ENCODE measurements at places on chromosomes 16 and 17.

GRCh38 chr17:11023639-11024479, 186.0 kb upstream of the PIRT start:
- no peak for DNase-seq

DNA sequence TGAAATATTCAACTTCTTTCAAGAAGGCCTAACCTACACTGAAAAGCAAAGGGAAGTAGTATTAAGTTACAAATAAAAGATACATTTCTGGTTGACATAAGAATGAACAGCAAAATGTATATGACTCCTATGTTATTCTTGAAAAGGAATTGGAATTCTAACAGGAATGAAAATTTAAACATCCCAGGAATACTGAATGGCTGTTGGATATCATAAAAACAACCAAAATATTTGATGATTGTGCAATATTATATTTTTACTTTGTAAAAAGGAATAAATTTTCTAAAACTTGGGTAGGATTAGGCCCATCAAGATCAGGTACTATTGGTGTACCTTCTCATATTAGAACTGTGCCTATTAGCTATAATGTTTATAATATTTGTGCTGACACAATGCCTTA, 50.0 kb downstream of the CYB5B start:
- DNase-seq = no peak

DNA sequence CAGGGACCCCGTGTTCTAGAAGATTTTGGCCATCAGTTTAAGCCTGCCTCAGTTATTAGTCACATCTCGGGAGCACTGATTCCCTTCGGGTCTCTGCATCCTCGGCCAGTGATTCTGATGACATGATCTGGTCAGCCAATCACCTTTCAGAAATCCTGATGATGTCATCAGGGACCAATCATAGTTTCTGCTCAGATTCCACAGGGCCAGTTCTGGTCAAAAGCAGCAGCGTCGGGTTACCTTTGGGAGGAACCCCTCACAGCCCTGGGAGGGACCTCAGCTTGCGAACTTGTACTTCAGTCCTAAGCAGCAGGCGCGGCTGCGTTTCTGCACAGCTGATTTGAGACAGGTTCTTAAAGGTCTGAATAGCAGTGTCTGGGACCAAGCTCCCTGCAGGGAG, 13.9 kb downstream of the KDM8 start:
- DNase-seq = no peak

DNA sequence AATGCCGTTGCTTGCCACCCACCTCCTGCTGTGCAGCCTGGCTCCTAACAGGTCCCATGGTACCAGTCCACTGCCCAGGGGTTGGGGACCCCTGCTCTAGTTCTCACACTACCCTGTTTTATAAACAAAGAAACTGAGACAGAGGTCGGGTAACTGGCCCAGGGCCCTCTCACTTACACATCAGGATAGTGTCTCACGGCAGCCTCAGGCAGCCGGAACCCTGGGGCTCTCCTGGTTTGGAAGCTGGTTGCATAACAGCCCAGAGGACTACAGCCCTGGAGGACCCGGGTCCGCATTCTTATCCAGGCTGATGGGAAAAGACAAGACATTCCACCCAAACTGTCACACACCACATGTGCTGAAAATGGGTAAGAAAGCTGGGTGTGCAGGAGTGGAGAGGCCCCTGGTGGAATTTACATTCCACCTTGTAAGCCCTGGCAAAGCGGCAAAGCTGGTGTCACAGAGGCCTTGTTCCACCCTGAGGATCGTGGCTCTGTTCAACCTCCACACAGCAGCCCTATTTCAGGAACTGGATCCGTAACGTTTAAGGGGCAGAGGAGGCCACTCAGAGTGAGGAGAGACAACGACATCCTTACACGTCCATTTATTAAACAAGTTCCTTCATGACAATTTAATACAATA, 9.8 kb downstream of the CMTM3 start:
- no peak for DNase-seq

DNA sequence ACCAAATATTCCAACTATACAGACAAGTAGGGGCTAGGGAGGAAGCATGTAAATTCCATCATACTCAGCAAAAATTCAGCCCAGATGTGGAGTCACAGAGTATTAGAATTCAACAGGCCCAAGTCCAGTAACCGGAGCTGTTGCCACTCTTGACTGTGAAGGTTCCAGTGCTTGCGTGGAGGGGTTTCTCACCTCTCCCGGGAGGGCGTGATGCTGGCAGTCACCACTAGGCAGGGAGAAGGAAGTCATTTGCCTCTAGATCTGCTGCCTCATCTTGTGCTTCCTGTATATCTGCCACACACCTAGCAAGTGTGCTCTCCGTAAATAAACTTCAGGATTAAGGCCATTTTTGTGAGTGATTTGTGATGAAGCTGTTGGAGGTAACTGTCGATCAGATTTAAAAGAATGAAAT, 1.0 kb upstream of the CKLF start:
- no peak for DNase-seq

GRCh38 chr17:38533241-38533640, 72.5 kb downstream of the SRCIN1 start:
- no peak for DNase-seq

GRCh38 chr16:22630242-22630641, 119.6 kb downstream of the NPIPB5 start:
- DNase-seq = no peak

GRCh38 chr16:80899809-80900592, 95.6 kb upstream of the CDYL2 start:
- no peak for DNase-seq

DNA sequence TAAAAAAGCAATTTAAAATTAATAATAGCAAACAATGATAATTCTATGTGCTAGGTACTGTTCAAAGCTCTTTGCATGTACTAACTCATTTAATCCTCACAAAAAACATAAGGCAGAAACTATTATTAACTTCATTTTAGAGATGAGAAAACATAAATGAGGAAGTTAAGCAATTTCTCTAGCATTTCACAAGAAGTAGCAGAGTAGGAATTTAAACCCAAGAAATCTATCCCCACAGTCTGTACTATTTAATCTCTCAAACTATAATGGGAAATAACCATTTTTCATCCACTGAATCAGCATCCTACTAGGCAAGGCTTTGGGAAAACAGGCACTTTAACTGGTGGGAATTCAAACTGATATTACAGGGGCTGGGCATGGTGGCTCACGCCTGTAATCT, 42.2 kb upstream of the INTS2 start:
- DNase-seq = no peak

DNA sequence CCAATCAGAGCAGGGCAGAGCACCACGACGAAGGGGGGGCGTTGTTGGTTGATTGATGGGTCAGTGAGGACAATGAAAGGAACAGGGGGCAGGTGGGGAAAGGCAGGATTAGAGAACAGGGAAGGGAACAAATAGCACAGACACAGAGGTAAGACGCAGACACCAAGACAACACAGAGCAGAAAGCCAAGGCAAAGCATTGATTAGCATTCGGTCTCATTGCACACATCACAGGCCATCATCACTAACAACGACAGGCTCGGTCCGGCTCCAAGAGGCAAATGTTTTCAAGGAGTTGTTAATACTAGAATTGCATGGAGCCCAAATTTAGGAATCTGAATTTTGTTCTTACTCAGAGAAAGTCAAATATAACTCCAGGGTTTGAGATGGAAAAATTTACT, 34.6 kb upstream of the TRAP1 start:
- DNase-seq = no peak

- no peak for DNase-seq
These were observed 857 bp downstream of the GOT2 start for GRCh38 chr16:58733248-58733670.

DNA sequence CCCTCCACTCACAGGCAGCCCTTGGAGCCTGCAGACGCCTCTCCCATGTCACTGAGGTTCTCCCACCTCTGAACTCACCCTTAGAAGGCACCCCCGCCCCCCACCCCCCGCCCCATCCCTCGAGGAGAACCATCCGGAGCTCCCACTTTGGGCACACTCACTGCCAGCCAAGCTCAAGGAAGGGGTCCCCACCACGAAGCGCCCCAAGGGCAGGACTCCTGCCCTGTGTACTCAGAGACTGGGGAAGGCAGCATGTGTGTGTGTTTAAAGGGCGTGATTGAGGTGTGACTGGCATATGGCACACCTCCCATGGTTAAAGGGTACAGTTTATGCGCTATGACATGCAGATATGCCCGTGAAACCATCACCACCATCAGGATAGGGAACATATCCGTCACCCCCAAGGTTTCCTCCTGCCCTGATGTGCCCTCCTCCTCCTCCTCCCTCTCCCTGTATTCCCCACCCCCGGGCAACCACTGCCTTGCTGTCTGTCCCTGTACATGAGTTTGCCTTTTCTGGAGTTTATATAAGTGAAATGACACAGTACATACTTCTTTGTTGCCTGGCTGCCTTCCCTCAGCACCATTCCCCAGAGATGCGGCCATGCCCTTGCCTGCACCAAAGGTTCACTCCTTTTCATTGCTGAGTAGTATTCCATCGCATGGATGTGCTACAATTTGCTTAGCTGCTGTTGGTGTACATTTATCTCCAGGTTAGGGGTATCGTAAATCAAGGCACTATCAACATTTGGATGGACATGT, 14.0 kb upstream of the RBFOX3 start:
- DNase-seq = no peak

DNA sequence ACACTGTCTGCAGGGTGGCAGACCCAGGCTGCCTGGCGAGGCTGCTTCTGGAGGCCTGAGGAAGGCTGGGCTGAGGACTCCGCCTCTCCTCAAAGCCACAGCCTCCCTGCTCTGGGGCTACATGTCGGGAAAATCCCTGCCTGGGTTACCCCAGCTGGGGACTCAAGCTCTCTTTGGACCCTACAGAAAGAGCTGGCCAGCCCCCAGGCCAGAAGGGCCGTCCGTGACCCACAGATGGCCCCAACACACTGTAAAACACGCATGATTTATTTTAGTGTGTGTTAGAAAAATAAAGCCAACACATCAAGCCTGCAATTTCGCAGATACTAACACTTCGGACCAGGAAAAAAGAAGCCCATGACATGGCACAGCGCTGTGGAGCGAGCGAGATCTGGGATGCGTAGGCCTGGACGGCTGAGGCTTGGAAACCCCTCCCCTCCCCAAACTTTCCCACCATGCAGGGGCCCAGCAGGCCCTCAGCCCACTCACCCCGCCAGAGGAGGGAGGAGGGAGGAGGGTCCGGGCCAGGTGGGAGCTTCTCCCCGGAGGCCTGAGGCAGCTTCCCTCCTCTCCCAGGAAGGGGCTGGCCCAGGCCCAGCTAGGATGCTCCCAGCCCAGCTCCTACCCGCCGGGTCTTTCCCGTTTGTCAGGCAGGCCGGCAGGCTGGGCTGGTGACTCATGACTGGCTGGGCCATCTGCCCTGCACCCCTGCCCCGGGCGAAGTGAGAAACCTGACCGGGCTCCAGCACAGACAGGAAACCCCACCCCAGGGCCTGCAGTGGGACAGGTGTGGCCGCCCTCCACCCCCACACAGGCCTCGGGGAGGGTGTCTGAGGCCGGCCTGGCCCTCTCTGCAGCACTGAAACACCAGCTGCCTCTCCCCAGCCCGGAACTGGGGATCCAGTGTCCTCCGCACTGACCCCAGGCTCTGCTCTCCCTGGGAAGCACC, 34.1 kb upstream of the SLC38A10 start:
- no peak for DNase-seq

DNA sequence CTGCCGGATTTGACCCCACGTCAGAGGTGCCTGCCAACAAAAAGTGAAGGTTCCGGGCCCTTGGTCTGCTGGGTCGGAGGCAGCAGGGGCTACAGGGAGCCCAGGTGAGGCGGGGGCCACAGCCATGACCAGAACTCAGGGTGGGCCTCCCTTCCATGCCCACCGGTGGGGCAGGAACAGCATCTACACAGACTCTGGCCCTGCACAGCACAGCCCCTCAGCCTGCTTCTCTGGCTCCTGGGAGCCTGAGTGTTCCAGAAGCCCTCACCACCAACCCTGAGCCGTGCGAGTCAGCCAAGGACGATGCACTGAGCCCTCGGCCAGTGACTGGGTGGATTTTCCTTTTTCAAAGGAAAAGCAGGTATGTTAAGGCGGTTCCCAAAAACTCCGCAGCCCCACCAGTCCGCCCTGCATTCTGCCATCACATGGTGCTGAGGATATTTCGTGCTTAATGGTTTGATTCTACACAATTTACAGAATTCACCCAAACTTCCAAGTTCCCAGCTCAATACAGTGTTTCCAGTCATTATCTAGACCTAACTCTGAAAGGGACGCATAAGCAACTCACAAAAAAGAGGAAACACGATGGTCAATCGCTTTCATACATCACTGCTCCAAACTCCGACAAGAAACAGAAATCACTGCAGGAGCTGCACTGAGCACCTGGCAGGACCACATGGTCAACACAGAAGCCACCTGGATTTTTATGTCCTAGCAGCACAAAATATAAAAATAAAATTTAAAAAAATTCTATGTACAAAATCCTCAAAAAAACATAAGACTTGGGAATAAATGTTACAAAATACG, 19.4 kb upstream of the C16orf95 start:
- no peak for DNase-seq

DNA sequence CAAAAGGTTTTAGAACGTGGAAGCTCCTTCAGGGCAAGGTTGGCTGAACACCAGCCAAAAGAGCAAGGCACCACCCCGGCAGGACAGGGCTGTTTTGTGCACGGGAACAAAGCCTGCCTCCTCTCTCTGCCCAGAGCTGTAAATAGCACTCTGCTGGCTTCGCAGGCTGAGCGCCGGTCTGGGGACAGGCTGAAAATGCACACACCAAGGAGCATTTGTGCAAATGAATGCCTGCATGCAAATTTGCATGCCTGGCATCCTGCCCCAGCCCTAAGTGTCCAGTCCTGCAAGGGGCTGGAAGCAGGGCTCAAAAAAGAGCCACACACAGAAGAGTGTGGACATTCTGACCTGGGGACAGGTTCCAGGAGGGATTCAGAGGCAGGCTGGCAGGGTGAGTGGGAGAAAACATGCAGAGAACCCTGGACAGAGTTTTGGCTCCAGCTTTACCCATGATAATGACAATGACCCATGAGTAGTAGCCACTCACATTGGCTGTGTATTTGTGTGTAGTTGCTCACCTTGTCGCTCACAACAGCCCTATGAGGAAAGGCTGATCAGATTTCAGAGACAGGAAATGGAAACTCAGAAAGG, 11.7 kb downstream of the ABAT start:
- no peak for DNase-seq

- DNase-seq = no peak
These were observed 80.9 kb upstream of the NLRP1 start for GRCh38 chr17:5665164-5665563.

- no peak for DNase-seq
These were observed 65.0 kb upstream of the TBX2 start for GRCh38 chr17:61334673-61335072.

- no peak for DNase-seq
These were observed 86.3 kb upstream of the TNRC6C start for GRCh38 chr17:77872199-77872598.

DNA sequence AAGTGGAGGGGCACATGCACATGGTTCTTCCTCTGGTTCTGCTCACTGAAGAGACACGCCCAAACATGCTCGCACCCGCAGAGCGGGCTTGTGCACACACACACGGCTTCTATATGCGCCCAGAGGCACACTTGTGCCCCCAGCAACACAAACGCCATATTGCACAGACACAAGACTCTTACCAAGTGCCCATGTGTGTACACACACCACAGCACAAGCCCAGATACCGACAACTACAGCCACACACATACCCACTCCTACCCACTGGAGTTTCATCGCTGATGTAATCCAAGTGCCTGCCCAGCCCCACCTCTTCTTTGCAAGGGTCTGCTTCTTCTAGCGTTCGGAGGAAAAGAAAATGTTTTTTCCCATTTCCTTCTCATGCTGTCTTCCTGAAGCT, 6.5 kb upstream of the PRR29 start:
- DNase-seq = no peak

GRCh38 chr17:40070709-40071312, 8.0 kb downstream of the THRA start:
- no peak for DNase-seq

Measured in cortex of kidney (tissue), 1 donor.